ENCODE measurements at places on chromosomes 1 and 21.

GRCh38 chr1:13498553-13498952 lies 15.2 kb downstream of the LRRC38 start:
- no peak for DNase-seq

DNA sequence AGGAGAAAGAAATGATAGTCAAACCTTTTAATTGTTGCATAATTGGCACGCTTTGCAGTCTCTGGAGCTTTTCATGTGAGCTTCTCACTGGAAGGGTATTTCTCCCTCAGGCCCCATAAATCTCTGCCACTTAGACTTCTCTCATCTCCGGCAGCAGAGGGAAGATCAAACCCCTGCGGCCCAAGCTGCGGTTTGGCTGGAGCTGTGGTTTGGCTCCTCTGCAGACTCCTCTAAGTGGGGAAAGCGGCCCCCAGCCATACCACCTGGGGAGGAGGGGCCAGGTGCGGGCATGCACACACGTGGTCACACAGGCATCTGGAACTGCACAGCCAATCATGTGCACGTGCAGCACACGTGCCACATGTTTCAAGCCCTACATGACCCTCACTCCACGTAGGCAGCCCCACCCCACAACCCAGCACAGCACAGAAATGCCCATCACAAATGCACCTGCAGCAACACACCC lies 58.3 kb downstream of the UBE2T start:
- no peak for DNase-seq

DNA sequence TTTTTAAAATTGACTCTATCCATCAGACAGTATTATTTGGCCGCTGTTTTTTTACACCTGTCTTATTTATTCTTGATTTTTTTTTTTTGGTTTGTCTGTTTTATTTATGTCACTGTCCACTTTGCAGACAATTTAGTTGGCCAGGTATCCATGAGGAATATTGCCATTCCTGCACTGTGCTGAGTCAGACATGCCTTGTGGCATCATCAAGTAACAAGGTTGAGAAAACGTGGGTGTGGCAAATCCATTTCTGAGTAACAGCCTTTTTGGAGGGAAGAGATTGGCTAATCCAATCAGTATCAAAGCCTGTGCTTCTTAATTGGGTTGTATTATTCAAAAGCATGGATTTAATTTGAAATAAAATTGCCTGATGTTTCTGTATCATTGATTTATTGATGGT lies 463.1 kb downstream of the USP25 start:
- no peak for DNase-seq

DNA sequence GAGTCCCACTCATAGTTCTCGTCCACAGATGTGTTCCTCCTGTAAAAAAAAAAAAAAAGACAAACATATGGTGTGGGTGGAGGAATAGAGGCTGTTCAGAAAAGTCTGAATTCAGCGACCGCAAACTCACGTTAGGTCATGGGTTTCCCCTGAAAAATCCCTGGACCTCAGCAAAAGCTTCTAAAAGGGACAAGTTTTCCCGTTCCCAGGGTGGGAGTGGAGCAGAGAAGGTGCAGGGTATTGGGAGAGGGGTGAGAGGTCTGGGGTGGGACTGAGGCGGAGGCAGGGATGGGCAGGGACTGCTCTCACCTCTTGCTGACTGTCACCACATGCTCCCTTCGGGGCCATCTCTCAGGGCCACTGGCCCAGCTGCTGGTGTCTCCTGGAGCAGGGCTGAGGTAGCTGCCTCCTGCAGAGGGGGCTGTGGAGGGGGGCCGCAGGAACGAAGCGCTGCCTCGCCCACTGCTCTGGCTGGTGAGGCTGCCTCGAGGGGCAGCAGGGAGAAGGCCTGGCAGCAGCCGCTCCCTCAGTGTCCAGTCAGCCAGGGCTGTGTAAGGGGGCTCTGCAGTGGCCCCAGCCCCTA lies 2.6 kb upstream of the TAGLN2 start:
- no peak for DNase-seq

GRCh38 chr1:193179094-193179493 lies 7.3 kb downstream of the B3GALT2 start:
- DNase-seq = no peak

- DNase-seq = no peak
Measured at GRCh38 chr1:245510144-245510543, 355.4 kb downstream of the KIF26B start.

GRCh38 chr1:199009447-199009846 lies 370.6 kb downstream of the PTPRC start:
- DNase-seq = no peak
